ENCODE measurements at places on chromosomes 13 and 19.

DNA sequence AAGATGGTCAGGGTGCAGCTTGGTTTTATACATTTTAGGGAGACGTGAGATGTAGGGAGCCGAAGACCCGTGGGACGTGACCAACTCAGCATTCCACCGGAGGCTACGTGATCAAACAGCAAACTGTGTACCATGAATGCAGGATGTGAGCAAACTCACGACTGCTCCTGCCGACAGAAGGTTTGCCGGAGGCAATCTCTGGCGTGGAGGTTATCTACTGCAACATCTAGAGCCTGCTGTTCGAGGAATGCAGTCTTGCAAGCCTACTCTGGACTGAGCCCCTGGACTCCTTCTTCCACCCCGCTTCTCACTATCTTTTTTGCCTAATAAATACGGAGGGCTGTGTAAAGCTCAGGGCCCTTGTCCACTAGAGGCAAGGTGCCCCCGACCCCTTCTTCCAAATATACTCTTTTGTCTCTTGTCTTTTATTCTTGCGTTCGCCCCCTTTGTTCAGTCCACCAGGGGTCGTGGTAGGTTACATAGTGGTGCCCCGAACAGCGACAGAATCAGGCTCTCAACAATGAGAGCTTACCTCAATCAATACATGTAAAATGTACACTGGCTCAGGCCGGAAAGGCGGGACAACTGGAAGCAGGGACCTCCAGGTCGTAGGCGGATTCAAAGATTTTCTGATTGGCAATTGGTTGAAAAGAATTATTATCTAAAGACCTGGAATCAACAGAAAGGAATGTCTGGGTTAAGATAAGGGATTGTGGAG lies 8.9 kb upstream of the OR1I1 start:
- DNase-seq = no peak

DNA sequence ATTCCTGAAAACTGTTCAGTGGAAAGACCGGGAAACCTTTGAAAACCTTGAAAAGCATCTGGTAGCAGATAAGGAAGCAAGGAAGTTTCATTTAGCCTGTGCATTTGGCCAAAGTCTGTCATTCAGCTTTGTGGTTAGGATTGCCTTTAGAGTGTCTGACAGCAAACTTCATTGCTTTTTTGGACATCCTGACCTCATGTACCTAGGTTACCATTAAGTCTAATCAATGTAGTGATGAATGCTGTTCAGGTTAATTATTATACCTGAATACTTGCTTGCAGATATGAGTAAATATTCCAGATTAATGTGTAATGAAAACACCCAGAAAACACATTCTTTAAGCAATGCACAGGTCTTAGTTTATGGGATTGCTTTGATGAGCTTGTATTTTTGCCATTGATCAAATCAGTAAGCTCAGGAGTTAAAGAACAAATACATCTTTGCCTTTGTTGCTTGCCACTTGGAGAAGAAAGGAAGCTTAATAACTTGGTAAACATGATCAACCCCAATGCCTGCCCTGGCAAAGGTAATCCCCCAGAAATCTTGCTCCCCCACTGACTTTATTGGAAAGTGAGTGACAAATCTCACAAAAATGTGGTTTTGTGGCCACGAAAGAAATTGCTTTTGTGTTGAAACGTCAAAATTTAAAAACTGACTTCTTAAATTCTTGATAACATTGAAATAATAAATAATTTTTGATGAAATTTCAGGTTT lies 87.4 kb downstream of the SLC15A1 start:
- DNase-seq = no peak

DNA sequence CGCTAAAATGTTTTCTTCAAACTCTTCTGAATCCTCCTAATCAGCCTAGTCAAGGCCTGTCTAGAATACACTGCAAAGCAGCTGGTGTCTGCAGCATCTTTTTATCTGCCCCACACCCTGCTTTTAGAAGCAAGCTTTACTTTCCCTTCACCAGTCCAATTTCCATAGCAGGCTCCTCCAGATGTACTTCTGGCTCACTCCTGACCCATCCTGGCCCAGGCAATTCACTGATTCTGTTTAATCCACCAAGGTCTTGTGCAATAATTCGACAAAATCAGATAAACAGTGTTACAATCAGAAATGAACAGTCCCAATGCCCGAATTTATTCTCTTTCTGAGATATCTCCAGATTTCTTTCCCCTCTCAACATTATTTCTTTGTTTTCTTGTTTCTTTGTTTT lies 415.2 kb upstream of the SGCG start:
- no peak for DNase-seq

GRCh38 chr13:102930566-102930965 lies 84.7 kb downstream of the ERCC5 start:
- no peak for DNase-seq

DNA sequence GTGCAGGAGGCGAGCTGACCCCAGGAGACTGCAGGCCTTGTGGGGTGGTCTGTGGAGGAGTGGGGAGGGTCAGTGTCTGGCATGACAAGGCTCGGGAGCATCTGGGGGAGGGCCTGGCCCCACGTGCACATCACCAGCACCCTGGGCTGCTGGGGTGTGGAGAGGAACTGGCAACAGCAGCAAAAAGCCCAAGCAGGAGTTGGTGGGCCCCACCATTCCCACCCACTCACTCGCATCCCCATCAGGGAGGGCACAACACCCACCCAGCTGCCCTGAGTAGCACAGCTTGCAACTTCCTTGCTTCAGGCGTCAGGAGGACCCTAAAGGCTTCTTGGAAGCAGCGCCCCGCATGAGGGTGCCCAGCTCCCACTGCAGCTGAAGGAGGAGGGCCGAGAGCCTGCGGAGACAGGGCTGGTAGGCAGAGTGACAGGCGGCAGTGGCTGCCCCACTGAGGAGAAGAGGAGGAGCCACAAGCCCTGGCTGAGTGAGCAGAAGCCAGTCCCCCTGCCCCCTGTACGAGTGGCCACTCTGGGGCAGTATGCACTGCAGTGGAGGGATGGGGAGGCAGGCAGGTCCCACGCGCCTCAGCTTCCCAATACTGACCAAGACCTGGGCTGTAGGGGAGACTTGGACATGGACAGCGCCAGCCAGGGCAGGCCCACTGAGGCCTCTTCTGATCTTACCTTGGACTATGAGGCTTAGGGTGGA lies 26.5 kb downstream of the ELL start:
- no peak for DNase-seq

DNA sequence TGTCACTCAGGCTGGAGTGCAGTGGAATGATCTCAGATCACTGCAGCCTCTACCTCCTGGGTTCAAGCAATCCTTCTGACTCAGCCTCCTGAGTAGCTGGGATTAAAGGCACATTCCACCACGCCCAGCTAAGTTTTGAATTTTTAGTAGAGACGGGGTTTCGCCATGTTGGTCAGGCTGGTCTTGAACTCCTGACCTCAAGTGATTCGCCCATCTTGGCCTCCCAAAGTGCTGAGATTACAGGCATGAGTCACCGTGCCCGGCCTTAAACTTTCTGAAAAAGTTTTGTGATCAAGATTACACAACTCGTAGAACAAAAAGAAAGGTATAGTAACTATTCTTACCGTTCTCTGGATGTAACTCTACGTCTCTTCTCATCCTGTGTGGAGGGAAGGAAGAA lies 21.2 kb downstream of the DNMT1 start:
- DNase-seq = no peak

GRCh38 chr13:41905600-41906254 lies 55.2 kb downstream of the VWA8 start:
- peak; percentile 45 for DNase-seq

DNA sequence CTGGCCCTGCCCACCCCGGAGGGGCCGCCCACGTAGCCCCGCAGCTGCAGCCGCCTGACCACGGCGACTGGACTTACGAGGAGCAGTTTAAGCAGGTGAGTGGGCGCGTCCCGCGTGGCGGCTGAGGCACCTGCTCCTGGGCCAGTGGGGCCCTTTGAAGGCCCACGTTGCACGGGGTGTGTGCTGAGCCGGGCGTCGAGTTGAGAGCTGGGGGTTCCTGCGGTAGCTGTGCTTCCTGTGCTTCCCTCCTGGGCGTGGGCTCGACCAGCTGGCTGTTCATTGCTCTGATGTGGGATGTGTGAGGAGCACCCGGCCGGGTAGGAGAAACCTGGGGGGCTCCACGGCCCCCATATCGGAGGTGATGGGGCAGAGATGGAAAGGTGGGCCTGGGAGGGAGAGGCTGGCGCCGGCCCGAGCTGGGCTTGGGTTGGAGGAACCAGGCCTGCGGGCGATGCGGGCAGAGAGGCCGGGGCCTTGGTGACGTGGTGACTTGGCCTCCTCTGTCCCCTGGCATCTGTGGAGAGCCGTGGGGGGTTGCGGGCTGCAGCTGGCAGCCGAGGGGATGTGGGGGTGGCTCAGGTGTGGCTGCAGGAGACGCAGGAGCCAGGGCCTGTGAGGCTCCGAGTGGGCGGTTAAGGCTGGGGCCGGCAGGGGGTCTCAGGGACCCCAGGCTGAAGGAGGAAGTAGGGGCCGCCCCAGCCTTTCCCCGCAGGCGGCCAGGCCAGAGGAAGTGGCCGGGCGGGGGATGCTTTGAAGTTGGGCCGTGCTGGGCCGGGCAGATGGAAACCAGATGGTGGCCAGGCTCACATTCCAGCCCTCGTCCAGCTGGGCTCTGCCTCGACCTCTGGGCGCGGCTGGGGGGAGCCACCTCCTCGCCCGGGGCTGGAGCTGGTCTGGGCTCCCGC lies 7.1 kb downstream of the ARID3A start:
- DNase-seq = peak; percentile 62

DNA sequence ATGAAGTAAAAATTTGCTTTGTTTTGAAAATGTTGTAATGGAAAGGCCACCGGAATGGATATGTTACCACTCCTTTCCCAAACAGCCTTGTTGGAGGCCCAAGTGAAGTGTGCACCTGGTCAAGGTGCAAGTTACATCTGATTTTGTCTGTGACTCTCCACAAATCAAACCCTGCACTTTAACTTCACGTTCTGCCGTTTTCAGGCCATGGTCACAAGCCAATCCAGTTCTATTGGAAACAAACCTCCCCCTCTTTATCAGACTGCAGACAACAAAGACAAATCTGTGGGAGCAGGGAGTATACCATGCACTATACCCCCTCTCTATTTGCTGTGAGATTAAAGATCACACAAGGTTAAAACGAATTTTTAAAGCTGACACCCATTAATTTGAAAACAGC lies 155.6 kb upstream of the RFC3 start:
- DNase-seq = no peak

DNA sequence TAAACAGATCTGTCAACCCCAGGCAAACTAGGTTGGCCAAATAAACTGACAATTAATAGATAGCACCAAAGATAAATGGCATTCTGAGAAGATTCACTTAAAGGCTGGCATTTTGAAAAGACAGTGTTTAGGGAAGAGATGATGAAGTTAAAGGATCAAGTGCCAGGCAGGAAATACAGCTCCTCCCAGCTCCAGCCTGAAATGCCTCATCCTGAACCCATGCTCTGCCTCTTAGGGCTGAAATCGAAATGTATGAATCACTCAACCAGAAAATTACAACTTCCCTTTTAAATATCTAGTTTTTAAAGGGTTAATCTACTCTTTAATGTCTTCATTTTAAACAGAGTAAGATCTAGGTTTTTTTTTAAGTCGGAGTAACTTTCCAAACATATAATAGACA lies 171.2 kb upstream of the UBL3 start:
- no peak for DNase-seq

DNA sequence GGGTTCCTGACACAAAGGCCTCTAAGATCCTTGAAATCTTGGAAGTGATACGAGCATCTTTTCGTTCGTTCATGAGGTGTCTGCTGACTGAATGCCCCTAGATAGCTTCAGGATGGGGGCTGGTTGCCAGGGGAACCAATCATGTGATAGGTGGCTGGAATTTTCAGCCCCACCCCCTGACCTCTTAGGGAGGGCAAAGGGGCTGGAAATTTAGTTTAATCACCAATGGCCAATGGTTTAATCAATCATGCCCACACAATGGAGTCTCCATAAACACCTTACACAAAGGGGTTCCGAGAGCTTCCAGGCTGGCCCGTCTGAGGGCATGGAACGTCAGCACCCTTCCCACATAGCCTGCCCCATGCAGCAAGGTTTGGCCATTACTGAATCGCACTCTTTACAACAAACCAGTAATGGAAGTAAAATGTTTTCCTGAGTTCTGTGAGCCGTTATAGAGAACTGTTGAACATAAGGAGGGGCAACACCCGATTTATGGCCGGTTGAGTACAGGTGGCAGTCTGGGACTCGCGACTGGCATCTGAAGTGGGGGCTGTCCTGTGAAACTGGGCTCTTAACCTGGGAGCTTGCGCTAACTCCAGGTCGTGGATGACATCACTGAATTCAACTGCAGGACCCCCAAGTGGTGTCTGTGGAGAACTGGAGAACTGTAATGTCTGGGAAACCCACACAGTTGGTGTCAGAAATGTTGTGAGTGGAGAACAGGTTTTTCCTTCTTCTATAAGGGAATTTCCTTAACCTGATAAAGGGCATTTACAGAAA lies 25.6 kb downstream of the MLLT1 start:
- no peak for DNase-seq

DNA sequence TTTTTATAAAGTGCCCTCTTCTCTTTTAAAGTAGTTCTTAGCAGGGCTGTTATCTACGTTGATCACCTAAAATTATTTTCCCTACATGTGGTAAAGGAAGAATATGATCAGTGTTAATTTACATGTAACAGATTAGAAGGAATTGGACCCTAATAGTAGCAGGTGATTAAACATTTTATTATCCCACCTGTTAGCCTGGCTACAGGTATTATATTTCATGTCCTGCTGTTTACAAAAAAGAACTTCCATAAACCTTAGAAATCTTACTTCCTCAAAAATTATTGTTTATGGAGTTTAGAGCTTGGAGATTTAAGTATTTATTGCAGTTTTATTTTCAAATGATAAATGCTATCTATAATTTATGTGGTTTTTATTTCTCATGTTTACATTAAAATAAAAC lies 1226.7 kb downstream of the UQCRFS1 start:
- DNase-seq = no peak

GRCh38 chr13:95677564-95678266 lies 776 bp downstream of the DNAJC3 start:
- peak; percentile 30 for DNase-seq

GRCh38 chr19:4533835-4534424 lies 1.1 kb downstream of the PLIN5 start:
- DNase-seq = no peak

- no peak for DNase-seq
These were observed 45.7 kb upstream of the F7 start for GRCh38 chr13:113059891-113060290.

GRCh38 chr13:43266936-43267615 lies 243.7 kb downstream of the DNAJC15 start:
- DNase-seq = no peak

DNA sequence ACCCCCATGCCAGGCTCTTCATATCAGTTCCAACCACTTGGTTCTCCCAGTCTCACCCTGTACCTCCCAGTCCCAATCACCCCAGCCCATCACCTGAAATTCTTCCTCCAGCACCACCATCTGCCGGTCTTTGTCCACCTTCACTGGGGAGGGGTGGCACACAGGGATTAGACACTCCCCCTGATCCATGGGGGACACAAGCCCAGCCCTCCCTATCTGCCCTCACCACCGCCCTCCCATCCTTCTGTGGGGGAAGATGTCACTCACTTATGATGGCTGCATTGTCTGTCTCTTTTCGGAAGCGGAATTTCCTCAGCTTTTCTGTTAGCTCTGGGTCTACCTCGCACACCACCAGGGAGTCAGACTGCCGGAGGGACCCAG lies 685 bp downstream of the GMFG start:
- DNase-seq = peak; percentile 18

GRCh38 chr13:21318891-21319532 lies 140.1 kb downstream of the ZDHHC20 start:
- no peak for DNase-seq

- DNase-seq = no peak
These were observed 75.4 kb upstream of the TRPC4 start for GRCh38 chr13:37944869-37945442.

Measured in inflammatory macrophage treated with lipopolysaccharide for 1 hour (primary cell).